ENCODE measurements at places on chromosomes 6 and 20.

DNA sequence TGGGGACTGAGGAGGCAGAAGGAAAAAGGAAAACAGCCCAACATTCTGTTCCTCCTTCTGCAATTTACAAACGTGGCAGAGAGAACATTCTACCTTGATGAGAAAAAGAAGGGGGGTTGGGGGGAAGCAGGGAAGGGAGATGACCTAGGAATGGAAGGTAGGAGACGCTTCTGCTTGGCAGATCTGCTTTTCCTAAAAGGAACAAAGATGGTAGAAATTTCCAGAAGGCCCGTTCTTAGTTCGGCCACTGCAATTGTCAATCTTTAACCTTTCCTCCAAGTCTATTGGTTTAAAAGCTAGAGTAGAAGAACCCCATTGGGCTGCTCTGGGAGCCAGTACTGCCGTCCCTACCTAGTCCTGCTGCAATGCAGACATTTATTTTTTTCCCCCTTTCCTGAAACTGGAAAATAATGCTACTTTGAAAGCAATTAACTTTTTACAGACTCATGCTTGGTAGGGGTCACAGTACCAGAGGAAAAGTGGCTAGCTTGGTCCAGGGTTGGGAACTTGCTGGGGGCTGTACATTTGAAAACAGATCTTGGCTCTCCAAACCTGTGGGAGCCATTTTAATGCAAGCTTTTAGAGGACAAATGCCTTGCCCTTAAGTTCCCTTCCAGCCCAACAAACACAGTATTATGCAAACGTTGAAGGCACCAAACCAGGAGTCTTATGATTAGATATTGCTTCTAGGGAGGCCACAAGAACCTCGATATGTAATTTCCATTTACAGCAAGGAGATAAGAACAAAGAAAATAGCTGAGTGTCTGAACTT, 2.6 kb downstream of the ZMYND8 start:
- no peak for DNase-seq

- no peak for DNase-seq
Observed at GRCh38 chr6:117459204-117459944, 23.1 kb upstream of the DCBLD1 start.

DNA sequence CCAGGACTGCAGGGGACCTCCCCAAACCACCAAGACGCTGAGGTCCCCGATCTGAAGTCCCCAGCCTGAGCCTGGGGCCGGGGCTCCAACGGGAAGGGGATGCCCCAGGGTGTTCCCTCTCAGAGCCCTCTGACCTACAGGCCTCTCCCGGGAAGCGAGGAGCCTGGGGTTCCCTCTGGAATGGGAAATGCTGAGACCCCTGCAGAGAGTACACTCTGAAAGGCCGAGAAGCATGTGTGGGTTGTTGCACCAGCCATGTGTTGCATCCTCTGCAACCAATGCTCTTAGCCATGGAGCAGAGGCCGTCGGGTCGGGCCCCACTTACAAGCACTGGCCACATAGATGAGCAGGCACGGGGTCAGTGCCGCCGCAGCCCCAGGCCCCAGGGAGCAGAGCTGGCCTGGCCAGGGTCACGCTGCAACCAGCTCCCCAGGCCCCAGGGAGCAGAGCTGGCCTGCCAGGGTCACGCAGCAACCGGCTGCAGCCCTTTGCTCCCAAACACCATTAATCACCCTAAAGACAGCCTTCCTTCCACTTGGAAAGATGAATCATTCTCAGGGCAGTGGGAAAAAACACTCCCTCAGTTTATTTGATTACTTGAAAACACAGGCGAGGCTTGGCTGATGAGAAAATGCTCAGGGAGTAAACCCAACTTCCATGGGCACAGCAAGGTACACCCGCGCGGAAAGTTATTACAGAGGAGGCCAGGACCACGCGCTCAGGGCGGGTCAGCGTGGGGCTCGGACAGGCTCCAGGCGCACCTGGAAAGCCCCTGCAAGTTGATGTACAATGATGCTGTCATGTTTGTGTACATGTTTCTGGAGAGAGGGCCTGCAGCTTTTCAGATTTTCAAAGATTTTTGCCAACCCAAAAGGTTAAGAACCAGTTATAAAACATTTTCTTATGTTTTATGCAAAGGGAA, 78.0 kb upstream of the AFDN start:
- no peak for DNase-seq

GRCh38 chr6:42012501-42013133, 37.7 kb upstream of the TAF8 start:
- no peak for DNase-seq

- no peak for DNase-seq
Observed at GRCh38 chr6:72890233-72890632, 268.4 kb downstream of the KCNQ5 start.

DNA sequence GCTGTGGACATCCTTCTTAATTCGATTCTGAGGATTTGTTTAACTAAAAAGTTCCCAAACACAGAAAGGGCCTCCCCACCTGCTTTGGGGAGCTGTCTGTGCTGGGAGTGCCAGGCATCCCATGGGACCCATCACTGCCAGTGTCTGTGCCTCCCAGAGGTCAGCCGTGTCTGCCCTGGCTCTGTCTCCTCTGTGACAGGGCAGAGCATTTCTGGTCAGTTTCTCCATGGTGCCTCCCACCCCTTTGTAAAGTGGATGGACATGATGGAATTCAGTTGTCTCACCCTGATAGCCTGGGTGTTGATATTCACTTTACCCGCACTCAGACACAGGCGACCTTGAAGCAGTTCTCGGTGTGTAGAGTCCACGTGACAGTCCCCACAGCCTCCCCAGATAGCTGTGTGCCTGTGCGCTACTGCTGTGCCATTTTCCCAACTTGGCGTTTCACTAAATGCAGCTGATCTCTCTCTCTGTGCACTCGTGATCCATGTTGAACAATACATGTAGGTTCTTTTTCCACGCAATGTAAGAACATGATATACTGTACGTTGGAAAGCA, 70.5 kb downstream of the CDS2 start:
- DNase-seq = no peak

- no peak for DNase-seq
Observed at GRCh38 chr6:42979523-42980177, 669 bp upstream of the PEX6 start.

- no peak for DNase-seq
Observed at GRCh38 chr20:64069614-64070243, 6.7 kb downstream of the TCEA2 start.

DNA sequence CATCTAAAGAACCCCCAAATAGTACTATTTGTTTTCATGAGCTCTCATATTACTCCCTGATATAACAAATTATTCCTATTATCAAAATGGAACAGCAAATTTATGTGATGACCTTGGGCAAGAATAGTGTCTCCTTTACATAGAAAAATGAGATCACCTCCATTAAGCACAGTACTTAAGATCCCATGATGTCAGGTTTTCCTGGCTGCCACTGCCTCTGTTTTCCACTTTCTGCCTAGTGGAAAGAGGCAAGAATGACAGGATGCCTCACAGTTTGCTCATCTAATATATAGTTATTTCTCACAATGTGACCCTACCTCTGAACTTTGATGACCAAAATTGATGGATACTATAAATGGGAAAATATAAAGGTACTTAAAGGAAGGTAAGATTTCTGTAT, 260.1 kb upstream of the SGK1 start:
- no peak for DNase-seq

DNA sequence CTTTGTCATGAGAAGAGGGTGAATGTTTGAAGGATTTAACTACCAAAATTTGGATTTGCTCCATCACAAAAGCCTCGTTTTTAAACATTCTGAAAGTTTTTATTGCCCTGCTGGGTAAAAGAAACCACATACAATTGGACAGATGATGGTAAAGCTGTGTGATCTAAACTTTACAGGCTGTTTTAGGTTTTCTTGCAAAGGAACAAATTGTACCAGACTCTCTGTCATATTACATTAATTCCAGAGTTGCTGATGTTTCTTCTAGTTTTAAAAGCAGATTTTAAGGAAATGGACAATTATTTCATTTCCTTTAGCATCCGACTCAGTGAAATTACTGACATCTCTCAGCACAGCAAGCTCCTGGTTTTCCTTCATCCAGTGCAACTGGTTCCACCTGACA, 53.2 kb downstream of the CRYBG1 start:
- no peak for DNase-seq

GRCh38 chr6:43952746-43953145, 174.5 kb downstream of the MRPL14 start:
- no peak for DNase-seq

DNA sequence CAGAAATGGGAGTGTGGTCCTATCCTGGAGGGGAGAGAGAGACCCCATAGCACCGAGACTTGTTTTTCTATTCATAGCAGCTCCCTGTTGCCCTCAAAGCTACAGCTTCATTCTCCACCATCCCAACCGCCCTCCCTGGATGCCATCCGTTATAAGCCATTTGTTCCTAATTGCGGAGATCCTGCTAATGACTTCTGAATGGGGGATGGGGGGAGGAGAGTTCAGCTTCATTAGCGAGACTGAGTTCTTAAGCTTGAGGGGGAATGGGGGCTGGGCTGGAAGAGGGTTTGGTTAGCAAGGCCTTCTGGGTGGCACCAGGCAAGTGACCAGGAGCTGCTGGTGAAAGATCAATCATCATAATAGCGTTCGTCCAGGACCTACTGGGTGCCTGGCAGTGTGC, 27.1 kb downstream of the FOXP4 start:
- no peak for DNase-seq
